ENCODE measurements at places on chromosomes 7 and 10.

GRCh38 chr10:13105184-13105583, 5.2 kb downstream of the OPTN start:
- no peak for DNase-seq

DNA sequence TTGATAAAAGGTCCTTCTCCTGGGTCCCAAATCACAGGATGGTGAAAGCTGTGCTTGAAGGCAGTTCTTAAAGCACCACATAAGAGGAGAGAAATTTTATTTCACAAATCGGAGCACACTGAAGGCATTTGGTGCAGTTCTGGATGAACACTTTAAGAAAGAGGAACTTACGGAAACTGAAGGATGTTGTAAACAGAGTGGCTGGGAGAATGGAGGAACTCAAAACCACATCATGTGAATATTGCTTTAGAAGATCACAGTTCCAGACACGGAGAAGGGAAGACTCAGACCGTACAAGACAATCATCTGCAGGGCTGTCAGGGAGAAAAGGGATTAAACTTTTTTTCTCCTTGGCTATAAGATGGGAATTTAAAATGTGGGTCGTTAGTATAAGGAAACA, 9.0 kb upstream of the GPR141 start:
- no peak for DNase-seq

- DNase-seq, result no peak
Measured at GRCh38 chr7:26658389-26659084, 205.9 kb downstream of the SKAP2 start.

- no peak for DNase-seq
Measured at GRCh38 chr10:132960631-132961419, 18.5 kb upstream of the CFAP46 start.

GRCh38 chr7:119712886-119713462, 560.0 kb upstream of the KCND2 start:
- DNase-seq, result no peak

- DNase-seq, result peak; percentile 78
Measured at GRCh38 chr10:119445311-119445934, 97.1 kb downstream of the RGS10 start.

GRCh38 chr7:151754142-151754590, 122.7 kb downstream of the PRKAG2 start:
- no peak for DNase-seq

DNA sequence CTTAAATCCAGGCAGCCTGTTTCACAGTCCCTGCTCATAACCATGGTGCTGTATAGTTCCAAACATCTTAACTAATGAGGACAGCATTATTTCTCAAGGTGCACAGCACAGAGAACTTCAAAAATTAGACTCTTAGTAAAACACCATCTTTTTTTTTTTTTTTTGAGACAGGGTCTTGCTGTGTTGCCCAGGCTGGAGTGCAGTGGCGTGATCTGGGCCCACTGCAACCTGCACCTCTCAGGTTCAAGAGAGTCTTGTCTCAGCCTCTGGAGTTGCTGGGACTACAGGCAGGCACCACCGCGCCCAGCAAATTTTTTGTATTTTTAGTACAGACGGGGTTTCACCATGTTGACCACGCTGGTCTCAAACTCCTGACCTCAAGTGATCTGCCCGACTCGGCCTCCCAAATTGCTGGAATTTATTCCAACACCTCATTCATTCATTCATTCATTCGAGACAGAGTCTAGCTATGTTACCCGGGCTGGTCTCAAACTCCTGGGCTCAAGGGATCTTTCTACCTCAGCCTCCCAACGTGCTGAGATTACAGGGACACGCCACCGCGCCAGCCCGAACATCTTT, 507 bp upstream of the TMEM254 start:
- DNase-seq, result no peak

GRCh38 chr7:143408686-143409561, at the start of gene EPHA1:
TSS of gene EPHA1 (minus strand) at chr7:143408856. CDS start at chr7:143408805, 51 bp downstream.
- DNase-seq, result peak; percentile 41

DNA sequence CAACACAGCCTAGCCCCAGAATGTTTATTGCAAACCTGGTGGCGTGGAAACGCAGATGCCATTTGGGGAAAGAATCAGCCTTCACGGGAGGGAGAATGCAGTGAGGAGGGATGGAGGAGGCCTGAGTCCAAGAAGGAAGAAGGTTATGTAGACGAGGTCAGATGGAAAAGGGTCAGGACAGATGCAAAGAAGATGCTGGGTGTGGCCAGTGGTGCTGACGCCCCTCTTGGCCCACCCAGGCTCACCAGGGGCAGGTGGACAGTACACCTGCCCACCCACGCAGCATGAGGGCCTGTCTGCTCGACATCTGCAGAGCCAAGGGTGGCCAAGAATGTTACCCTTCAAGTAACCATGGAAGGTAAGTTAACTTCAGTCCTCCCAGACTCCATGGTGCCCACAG, 40.5 kb downstream of the OAT start:
- no peak for DNase-seq

GRCh38 chr10:88415533-88416130, 167.5 kb downstream of the RNLS start:
- no peak for DNase-seq

DNA sequence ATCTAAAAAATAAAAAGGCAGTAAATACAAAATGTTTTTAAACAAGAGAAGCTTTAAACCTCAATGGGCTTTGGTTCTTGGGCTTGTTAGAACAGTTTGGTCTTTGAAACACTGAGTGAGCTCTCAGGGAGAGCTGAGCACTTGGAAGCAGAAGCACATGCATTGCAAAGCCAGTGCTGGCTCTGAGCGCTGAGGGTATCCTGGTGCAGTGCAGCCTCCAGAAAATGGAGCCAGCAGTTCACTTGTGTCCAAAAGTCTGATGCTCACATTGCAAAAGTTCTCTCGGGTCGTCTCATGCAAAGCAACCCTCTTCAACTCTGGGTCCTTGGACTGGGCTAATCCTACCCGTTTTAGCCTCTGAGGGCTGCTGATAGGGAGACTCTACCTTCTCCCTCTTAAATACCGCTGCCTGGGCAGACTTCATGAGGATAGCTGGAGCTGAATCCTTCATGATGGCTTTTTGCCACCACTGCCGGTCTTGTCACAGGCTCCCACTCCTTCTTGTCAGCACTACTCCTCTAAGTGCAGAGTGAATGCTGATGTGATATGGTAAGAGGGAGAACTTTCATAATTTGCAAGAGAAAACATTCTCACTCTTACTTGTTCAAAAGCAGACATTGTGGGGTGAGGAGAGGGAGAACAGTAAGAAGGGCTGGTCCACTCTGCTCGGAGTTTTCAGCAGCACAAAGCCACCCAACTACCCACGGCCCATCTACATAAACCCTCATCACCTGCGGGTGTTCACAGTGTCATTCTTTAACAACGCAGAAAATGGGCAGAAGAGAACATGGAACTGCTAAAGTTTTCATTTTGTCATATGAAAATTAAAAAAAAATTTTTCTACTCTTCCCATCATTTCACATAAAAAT, 42.2 kb upstream of the BMPER start:
- no peak for DNase-seq

DNA sequence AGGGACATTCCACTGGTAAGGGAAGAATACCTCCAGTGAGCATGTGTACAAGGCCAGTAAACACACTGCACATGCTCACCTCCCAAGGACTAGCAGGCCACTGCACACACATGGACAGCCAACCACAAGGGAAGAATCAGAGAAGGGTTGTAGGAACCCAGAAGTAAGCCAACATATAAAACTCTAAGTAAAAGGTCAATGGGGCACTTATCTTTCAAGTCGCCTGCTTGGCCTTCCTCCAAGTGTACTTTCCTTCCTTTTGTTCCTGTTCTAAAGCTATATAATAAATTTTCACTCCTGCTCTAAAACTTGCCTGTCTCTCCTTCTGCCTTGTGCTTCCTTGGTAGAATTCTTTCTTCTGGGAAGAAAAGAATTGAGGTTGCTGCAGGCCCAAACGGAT, 33.0 kb downstream of the ORC5 start:
- DNase-seq, result no peak
